ENCODE measurements at places on chromosomes 3 and 15.

- H3K36me3 ChIP-seq, result no peaks in the 10 kb centered on the region
- no peaks in the 10 kb centered on the region for H3K27me3 ChIP-seq
- DNase-seq, result no peak
- H3K4me1 ChIP-seq, result peaks cover 6% of the 10 kb centered on the region
- H3K27ac ChIP-seq, result no peak overlapping the region
- H3K4me3 ChIP-seq, result no peak overlapping the region
Observed at GRCh38 chr3:12812812-12813211, 16.3 kb downstream of the CAND2 start.

DNA sequence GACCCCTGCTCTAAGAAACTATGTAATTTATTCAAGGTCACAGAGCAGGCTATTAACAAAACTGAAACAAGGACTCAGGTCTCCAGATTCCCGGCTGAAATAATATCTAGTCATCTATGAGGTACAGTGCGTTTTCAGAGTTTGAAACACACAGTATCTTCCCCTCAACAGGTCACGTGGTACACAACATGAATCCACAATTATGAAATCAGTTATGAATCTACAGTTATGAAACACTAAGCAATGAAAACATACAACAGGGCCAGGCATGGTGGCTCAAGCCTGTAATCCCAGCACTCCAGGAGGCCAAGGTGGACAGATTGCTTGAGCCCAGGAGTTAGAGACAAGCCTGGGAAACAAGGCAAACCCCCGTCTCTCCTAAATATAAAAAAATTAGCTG, 72.7 kb downstream of the FSIP1 start:
- H3K36me3 ChIP-seq, result no peaks in the 10 kb centered on the region
- no peak overlapping the region for H3K4me3 ChIP-seq
- H3K4me1 ChIP-seq, result no peaks in the 10 kb centered on the region
- no peaks in the 10 kb centered on the region for H3K27me3 ChIP-seq

DNA sequence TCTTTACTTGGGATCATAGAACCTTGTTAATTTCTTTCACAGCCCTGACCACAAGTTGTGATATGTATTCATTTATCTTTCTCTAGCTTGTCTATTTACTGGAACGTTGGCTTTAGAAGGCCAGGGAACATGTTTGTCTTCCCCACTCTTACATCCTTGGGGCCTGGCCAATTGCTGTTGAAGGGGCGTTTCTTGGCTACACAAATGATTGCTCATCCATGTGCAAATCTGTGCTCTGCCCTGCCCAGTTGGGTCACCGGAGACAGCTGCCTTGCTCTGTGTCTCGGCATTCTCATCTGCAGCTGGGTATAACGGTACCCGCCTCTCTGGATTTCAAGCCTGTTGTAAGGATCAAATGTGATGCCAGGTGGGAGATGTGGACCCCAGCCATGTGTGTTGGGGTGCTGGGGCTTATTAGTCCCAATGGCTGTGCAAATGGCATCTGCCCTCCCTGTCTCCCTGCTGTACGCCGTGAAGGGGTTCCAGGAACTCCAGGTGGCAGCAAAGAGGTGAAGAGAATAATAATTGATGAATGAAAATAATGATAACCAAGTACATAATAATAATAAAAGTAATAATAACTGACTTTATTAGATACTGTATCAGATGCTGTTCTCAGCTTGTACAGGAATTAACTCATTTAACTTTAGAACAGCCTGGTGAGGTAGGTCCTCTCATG, 24.0 kb upstream of the TLE3 start:
- H3K4me3 ChIP-seq, result no peak overlapping the region
- H3K4me1 ChIP-seq, result no peaks in the 10 kb centered on the region
- no peak for DNase-seq
- H3K27me3 ChIP-seq, result peaks cover 23% of the 10 kb centered on the region
- no peak overlapping the region for H3K27ac ChIP-seq
- no peaks in the 10 kb centered on the region for H3K36me3 ChIP-seq

DNA sequence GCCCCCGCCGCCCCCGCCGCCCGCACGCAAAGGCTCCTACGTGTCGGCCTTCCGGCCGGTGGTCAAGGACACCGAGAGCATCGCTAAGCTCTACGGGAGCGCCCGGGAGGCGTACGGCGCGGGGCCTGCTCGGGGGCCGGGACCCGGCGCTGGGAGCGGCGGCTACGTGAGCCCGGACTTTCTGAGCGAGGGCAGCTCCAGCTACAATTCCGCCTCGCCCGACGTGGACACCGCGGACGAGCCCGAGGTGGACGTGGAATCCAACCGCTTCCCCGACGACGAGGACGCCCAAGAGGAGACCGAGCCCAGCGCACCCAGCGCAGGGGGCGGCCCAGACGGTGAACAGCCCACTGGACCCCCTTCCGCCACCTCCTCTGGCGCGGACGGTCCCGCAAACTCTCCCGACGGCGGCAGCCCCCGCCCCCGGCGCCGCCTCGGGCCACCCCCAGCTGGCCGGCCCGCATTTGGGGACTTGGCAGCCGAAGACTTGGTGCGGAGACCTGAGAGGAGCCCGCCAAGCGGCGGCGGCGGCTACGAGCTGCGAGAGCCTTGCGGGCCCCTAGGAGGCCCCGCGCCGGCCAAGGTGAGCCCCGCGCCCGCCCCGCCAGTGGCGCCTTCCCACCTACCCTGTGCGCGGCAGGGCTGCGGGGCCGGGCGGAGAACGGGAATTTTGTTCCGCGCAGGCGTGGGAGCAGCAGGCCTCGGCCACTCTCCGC, 2.4 kb downstream of the SKOR1 start:
- peak overlapping the region; percentile 58 for H3K4me3 ChIP-seq
- no peak overlapping the region for H3K27ac ChIP-seq
- H3K4me1 ChIP-seq, result peaks cover 33% of the 10 kb centered on the region
- DNase-seq, result peak; percentile 6
- H3K36me3 ChIP-seq, result peaks cover 3% of the 10 kb centered on the region
- H3K27me3 ChIP-seq, result peaks cover 78% of the 10 kb centered on the region

DNA sequence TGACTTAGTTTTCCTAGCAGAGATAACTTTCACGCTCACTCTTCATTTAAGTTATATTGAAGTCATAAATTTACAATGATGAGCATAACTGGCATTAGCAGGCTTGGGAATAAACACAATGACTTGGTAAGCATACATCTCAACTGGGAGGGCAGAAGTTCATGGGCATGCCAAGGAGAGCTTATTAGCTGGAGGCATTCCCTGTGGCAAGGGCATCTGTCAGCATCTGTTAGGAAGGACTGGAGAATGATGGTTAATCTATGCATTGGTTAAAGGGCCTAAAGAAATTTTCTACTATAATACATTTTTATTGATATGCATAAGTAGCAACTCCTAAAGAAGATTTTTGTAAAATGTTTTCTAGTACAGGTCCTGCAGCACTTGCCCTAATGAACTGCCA, 52.4 kb downstream of the NEK11 start:
- no peaks in the 10 kb centered on the region for H3K27me3 ChIP-seq
- no peak overlapping the region for H3K27ac ChIP-seq
- no peaks in the 10 kb centered on the region for H3K36me3 ChIP-seq
- H3K4me3 ChIP-seq, result no peak overlapping the region
- DNase-seq, result no peak
- H3K4me1 ChIP-seq, result peaks cover 6% of the 10 kb centered on the region

GRCh38 chr3:151386056-151386455, 1.5 kb upstream of the P2RY12 start:
- no peaks in the 10 kb centered on the region for H3K27me3 ChIP-seq
- no peak overlapping the region for H3K4me3 ChIP-seq
- no peak overlapping the region for H3K27ac ChIP-seq
- H3K4me1 ChIP-seq, result peaks cover 6% of the 10 kb centered on the region
- no peaks in the 10 kb centered on the region for H3K36me3 ChIP-seq
